ENCODE measurements at places on chromosomes 1 and 21. TPM values are rescaled to one million over a fixed set of nuclear protein-coding genes. Genes with fewer than 3 reads are reported as not detected.

The HES5 gene
- total RNA-seq = 1.5 TPM

The PCNX2 gene
- total RNA-seq = 6.8 TPM

The PRRX1 gene
- total RNA-seq = 25.9 TPM

The LYPD8 gene
- total RNA-seq = not detected

DNA sequence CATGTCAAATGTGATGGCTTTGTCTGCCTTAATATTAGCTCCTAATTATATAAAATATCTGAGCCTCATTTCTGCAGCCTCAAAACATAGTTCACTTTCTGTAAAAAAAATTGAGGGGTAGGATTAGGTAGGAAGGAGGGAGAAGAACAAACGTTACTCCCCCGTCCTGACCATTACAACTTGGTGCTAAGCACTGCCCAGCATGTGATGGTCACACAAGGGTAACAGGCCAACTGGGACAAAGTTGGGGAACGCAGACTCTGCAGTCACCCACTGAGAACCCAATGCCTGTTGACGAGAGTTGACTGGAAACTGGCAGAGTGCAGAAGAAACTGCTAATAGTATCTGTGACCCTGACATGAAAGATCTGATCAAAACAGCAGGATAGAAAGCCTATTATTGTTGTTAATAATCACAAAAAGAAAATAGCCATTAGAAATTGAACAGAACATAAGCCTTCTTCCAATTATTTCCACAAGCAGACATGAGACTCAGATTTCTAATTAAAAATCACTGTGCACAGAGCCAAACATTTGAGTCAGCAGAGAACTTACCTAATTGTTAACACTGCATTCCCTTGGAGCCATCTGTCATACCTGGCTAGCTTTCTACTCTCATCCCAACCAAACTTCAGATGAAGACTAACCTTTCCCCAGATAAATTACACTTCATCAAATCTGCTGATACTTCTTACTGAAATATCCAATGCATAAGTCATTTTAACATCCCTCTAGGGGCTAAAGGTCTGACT, 5.5 kb downstream of the SORT1 start:
- no peak for DNase-seq

DNA sequence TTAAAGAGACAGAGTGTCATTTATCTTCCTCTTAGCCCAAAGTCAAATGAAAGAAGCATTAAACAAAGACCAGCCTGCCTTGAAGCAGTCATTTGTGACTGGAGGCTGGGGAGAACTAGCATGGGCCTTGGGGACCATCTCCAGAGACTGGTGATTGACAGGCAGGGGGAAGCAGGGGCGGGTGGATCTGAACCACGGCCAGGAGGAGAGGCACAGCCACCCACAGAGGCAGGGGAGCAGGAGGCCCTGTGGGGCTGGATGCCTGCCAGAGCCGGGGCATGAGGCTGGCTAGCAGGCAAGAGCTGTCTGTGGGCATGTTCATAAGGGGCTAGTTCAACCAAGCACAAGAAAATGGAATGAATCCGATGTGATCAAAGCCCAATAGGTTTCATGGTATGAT, 73.9 kb downstream of the PLXNA2 start:
- peak; percentile 73 for DNase-seq

DNA sequence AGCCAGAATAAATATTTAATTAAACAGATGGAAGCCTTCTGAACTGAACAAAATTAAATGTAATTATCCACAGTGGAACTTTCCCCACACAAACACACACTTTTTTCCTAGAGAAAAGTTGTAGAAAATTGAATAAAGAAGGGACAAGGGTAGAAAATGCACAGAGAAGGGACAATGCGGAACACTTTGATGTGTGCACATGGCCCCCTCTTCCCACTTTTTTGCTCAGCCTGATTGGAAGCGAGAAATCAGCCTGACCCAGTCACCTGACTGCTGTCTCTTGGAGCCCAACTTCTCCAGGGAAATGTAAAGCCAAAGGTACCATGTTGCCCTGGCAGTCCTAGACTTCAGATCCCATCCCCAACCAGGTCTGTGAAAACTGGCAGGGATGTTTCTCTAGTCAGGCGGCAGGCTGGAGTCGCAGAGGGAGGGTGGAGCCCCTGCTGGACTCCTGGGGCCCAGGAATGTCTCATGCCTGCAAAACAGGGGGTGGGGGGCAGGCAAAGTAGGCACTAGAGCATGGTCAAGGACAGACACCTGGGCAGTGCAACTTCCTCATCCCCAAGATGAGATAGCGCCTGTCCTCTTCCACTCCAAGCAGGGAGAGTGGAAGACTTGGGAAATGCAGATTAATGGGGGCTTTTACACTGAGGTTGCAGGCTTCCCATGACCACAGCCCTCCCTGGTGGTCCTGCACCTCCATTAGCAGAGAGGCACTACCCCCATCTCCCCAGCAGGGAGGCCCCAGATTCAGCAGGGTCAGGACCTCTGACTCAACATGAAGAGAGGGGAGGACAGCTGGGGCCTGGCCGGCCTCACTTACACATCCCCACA, 2.8 kb downstream of the CERS2 start:
- DNase-seq = no peak

The SH2D1B gene
- 1.9 TPM for total RNA-seq

- DNase-seq = no peak
These were observed 3.7 kb downstream of the ITGB2 start for GRCh38 chr21:44916965-44917364.

The OR2T27 gene
- total RNA-seq = not detected

The RPTN gene
- total RNA-seq = not detected

DNA sequence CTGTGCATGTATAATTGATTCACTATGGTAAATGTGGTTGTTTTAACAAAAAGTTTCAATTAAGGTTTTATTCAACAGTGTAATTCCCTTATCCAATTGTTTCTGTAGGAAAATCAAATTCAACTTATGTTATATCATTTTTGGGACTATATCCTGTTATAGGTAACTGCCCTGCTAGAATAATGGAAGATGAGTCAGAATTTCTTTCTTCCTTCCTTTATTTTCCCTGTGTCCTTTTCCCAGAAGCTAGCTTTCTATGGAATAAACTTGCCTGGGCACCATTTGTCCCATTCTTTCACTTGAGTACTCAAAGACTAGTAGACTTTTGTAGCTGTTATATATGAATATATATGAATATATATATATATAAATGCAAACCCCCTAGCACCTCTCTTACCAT, 301.3 kb downstream of the TM2D1 start:
- DNase-seq = no peak

The COL6A2 gene
- 269 TPM for total RNA-seq

The ENAH gene
- 67.4 TPM for total RNA-seq

GRCh38 chr1:248906753-248907661, 972 bp downstream of the PGBD2 start:
- DNase-seq = no peak

GRCh38 chr1:117210831-117211261, at the start of gene VTCN1:
TSS of gene VTCN1 (minus strand) at chr1:117210927. CDS start at chr1:117210855, 72 bp downstream.
- DNase-seq = peak; percentile 74

GRCh38 chr1:42319128-42319851, 15.7 kb downstream of the FOXJ3 start:
- DNase-seq = no peak

- peak; percentile 73 for DNase-seq
These were observed 1.1 kb downstream of the CTPS1 start for GRCh38 chr1:40980453-40981121.

DNA sequence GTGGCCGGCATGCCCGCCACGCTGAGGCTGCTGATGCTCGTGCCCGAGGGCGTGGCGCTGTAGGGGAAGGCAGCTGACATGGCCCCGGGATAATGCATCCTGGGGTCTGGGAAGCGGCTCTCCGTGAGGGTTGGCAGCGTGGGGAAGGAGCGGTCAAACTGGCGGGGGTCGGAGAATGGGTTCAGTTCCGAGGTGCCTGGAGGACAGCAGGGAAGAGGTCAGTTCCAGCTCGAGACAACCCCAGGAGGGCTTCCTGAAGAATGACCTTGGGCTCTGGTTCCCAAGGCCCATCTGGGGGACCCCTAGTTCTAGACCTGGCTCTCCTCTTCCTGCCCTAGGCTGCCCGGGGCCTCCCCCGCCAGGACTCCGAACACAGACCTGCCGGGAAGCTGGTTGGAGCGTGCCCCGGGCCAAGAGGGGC, 27.6 kb downstream of the RUNX3 start:
- DNase-seq = no peak

The BSND gene
- not detected for total RNA-seq

The RGS5 gene
- 93.1 TPM for total RNA-seq

The JAK1 gene
- total RNA-seq = 152 TPM

DNA sequence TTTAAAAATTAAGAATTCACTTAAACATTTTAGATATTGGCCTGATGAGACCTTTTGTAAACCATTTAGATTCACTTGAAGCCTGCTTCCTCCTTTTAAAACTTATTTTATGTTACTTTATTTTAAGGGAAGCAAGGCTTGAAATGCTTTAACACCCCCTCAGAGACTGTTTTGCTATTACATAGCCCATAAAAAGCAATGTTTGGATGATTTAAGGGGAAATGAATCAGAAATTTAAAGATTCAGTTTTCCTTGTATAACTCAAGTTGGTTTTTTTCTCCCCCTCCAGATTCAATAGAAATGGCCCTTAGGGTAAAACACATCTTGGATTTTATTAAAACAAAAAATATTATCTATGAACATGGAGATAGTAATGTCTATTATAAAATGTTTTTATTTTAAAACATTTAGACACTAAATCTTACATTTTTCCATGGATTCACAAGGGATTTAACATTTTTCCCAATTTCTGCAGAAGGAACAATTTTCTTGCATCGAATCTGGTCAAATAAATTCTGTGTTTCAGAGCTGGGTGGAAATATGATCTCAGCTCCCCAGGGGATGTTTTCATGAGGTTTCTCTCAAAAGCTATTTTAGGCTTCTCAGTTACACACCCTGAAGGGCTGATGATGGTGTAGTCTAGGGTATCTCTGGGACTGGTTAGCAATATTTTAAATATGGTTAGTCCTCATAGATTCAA, 69.3 kb upstream of the WARS2 start:
- DNase-seq = no peak

DNA sequence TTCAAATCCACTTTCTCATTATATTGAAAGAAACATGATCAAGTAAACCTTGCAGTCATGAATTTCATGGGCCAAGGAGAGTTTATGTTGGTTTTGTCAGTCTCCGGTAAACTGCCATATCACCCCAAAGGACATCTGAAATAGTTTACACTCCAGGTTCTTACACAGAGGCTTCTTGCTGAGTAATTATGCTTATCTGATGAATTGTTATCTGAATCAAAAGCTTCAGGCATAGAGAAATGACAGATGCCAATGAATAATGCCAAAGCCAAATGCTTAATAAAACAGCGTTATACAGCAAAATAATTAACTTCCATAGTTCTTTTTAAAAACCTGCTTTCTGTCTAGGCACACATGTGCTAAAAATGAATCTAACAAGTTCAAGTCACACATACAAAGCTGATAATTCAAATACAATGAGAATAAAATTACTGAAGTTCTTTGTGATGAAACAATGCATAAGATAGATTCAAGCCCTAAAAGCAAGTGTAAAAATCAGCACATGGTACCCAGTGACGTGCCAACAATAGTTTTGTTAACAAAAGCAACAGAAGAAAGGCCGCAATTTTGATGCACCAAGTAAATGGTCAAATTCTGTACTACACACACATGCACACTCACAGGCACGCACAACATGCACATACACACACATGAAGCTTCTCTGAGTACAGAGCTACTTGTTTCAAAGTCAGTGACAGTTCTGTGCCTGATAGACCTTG, 109.2 kb downstream of the SLC44A5 start:
- no peak for DNase-seq

The PLEKHN1 gene
- 2.1 TPM for total RNA-seq

The SHISA4 gene
- 8.6 TPM for total RNA-seq

DNA sequence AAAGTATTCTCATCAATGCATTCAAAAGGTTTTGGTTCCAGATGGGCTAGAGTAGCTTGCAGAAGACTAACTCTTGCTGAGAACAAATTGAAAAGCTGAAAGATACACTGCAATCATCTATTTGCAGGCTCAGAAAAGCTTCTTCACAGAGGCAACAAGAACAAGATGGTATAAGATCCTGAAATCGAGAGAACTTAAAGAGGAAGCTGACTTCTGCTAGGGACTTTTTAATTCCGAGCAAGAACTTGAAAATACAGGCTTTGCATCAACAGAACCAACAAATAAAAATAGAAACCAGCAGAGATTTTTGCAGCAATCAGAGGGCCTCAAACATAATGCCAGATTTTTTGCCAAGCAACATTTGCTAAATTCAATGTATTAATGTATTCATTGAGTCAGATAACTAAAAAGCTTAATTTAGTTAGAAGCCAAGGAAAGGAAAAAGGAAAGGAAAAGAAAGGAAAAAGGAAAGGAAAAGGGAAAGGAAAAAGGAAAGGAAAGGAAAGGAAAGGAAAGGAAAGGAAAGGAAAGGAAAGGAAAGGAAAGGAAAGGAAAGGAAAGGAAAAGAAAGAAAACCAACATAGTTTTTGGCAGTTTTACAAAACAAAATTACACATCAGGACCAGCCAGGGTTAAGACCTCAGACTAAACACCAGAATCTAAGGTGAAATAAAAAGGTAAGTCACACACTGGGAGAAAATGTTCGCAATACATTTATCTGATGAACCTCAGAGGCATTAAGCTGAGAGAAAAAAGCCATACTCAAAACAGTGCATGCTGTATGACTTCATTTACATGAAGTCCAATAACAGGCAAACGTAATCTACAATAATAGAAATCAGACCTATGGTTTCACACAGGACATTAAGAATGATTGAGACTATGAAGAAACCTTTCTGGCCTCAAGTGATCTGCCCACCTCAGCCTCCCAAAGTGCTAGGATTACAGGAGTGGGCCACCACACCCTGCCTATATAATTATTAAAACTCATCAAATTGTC, 42.6 kb downstream of the FAF1 start:
- no peak for DNase-seq

DNA sequence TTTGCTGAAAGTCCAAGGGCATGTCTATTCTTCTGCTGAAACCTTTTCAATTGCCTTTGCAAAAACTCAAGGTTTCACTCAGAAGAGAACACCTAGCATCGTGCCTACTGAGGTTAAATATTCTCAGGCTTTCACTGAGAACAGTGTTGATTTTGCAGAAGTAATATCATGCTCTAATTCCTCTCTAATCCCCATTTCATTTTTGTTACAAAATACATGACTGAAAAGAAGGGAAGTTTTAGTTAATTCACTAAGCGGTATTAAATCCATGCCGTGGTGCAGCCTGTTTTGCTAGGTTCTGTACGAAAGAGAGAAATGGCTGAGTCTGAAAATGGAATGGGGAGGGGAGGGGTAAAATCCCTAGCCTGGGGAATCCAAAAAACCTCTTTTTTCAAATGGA, 163.2 kb upstream of the CAMK1G start:
- no peak for DNase-seq

DNA sequence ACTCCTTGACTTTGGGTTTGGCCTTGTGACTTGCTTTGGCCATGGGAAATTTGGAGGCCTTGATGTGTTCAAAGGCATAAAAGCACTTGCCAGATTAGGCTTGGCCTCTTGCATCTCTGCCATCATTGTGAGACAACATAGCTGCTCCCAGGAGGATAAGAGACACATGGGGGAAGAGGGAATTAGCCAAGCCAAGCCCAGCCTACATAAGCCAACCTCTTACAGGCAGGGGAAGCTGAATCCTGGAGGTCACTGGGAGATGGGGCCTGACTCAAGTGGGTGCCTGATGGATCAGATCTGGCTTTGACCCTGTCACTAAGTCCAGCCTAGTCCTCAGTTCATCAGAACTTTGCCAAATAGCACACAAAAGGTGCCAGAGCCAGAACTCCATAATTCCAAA, 37.6 kb upstream of the HMGB4 start:
- no peak for DNase-seq

The LPGAT1 gene
- 34.5 TPM for total RNA-seq

Measured in upper lobe of right lung (tissue), 1 donor.